ENCODE measurements at places on chromosomes 5 and 9.
A peak's percentile ranks its signal among the peaks of the same experiment; 100 is the strongest.

DNA sequence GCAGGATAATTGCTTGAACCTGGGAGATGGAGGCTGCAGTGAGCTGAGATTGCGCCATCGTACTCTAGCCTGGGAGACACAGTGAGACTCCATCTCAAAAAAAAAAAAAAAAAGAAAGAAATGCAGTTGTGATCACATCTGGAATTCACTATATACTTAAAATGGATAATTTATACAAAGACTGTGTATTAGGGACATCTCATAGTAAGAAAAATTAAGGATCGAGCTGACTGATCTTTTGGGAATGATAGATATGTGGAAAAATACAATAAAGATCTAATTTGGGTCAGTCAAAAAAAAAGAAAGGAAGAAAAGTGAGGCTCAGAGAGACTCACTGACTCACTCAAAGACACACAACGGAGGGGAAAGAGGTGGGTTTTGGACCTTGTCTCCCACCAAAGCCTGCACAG lies 73.2 kb upstream of the STXBP1 start:
- DNase-seq, result no peak

DNA sequence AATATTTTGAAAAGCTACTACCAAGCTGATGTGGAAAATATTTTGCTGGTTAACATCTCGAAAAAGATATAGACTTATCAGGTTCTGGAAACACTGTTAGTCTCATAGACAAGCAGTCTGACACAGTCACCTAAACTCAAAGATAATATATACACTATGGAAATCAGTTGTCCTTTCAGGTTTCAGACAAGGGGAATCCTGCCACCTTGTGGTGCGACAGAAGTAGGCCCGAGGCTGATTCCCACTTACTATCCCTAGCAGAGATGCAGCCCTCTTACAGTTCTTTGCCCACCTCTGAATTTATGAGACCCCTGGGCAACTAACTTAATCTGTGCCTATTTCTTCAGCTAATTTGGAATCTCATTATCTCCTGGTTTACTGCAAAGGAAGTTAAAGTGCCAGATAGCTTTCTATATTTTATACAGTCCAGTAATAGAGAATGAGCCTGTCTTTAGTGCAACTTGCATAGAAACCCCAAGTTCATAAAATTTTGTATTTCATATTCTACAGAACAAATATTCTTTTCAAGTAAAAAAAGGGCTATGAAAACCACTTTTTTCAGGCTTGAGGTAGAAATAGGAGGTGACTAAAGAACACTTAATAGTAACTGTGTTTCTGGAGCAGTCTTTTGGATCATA lies 16.9 kb downstream of the RAD1 start:
- peak; percentile 77 for DNase-seq

GRCh38 chr9:80501635-80502034 lies 929.9 kb downstream of the TLE4 start:
- no peak for DNase-seq

GRCh38 chr5:57802131-57802530 lies 319.5 kb upstream of the ACTBL2 start:
- no peak for DNase-seq

- no peak for DNase-seq
Measured at GRCh38 chr9:88891040-88891439, 100.2 kb upstream of the S1PR3 start.

DNA sequence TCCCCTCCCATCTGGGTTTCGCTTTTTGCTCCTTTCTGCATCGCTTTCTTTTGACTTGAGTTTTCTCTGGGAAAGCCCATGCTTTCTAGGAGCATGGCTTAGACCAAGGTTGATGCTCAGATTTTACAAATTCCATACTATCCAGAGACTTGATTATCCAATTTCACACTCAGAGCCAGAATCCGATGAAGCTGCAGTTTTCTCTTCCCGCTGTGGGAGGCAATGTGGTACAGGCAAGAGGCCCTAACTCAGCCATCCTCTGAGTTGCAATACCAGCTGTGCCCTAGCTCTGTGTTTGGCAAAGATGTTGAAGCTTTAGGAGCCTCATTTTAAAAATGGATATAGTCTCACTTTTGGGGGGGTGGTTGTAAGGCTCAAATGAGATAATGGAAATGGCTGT lies 85.1 kb downstream of the BRINP1 start:
- peak; percentile 71 for DNase-seq

DNA sequence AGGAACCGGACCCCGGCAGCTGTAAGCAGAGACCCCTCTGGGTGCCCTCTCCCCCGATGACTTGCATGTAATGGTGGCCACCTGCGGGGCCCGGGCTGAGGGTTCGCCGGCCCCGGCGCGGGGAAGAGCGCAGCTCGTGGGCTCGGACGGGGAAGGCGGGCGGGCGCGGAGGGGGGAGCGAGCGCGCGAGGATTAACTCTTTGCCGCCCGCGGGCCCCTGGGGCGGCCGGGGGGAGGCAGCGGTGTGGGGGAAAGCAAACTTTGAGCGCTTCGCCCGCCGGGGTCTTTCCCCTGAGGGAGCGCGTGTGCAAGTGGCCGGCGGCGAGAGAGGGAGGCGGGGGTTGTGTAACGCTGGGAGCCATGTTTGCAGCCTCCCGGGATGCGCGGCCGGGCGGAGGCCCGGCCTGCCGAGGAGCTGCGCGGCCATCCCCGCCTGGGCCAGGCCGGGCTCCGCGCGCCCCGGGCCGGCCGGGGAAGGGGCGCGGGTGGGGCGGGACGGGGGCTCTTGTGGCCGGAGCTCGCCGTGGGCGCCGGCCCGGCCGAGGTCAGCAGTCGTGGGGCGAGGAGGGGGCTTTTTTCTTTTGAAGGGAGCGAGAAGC lies 547 bp downstream of the ANP32B start:
- DNase-seq, result peak; percentile 65

DNA sequence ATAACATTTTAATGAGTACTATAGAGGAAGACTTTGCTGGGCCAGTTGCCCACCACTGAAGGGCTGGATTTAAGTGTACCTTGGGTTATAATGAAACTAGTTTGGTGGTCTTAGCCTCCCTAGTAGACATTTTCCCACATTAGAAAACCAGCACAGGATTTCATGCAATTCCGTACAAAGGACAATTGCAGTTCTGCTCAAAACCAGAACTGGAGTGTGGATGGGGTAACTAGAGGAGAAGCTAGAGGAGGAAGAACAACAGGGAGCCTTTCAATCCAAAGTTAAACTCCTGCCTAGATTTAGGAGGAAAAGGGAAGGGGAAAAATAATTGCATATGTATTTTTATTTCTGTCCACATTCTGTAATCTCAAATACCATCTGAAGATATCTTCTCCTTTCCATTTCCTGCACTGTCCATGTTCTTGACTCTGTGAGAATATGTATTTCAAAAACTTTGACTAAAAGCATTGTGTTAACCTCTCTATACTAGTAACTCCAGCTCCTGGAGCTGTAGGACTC lies 97.5 kb upstream of the SSBP2 start:
- no peak for DNase-seq

DNA sequence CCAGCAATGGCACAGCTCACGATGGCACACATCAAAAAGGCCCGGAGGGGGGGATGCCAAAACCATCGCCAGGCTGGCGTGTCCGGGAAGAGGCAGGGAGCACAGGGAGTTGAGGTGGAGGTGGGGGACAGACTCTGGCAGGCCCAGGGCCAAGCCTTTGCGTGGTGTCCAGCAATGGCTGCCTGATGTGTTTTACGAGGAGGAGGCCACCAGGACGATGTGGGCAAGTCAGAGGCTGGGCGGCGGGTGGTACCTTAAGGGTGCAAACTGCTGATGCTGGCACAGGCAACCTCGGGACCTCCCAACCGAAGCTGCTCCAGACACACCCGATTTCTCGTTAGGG lies 4.7 kb downstream of the VAV2 start:
- DNase-seq, result peak; percentile 35

GRCh38 chr5:132376694-132377641 lies 7.5 kb downstream of the SLC22A5 start:
- DNase-seq, result peak; percentile 41

GRCh38 chr5:32298059-32298415 lies 14.7 kb downstream of the MTMR12 start:
- no peak for DNase-seq

DNA sequence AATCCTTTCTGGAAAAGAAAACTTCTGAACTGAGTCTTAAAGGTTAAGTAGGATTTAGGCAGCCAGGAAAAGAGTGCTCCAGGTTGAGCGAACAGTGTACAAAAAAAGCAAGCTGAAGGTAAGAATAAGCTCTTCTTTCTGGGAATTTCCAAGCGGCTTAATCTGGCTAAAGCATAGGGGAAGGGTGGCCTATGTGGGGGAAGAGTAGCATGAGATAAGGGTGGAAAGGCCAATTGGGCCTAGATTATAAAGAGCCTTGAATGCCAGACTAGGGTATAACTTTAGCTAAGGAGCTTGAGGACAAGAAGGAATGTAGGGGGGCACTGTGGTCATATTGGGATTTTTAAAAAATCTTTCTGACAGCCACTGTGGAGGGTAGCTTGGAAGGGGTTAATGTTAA lies 37.3 kb upstream of the NR5A1 start:
- DNase-seq, result no peak

DNA sequence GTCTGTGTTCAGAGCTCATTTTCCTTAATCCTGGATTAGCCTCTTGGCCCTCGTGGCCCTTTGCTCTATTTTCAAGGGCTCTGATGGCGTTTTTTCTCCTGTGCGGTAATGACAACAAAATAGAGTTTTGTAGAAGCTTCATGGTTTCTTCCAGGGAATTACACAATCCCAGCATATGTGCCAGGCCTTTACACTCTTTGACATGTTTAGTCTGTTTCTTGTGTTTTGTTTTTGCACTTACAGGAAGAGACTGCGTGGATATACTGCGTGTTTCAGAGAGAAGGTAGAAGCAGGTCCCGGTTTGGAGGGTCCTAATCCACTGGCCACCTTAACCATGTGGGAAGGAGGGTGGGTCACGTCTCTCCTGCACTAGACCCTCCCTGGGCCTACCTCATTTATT lies 400.2 kb upstream of the IRX4 start:
- no peak for DNase-seq

DNA sequence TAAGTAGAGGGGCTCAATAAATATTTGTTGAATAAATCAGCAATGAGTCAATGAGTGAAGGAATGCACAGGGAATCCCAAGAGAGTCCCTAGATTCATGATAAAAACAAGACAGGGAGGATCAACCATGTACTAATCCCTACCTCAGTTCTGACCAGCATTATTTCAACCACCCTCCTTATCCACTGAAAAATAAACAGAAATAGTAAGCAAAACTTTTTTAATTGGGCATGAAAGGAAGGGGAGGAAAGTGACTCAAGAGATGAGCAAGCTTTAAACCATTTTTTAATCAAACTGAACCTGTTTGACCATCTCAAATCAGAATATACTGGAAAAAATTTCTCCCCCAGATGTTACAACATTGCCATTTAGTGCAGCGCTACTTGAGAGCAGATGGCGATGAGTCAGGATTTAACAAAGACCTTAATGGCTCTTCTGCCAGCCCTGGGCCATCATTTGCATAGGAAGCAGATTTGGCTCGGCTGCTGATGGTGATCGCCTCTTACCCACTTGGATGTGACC lies 194.8 kb upstream of the SLC30A5 start:
- peak; percentile 77 for DNase-seq

DNA sequence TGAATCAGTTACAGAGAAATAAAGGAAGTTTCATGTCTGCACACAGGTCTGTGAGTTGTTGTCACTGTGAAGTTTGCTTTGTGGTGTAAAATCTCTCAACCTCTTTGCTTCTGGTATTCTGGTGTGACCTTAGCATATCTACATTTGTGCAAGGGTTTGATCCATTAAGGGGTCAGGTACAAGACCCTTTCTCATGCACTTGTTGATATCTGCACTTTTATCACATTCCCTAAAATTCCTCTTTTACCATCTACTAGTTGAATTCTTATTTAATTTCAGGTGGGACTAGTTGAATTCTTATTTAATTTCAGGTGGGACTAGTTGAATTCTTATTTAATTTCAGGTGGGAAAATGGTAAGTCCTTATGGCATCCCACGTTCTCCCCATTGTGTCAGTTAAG lies 306.7 kb upstream of the ZNF608 start:
- DNase-seq, result no peak

GRCh38 chr5:39191216-39191615 lies 28.1 kb downstream of the FYB1 start:
- no peak for DNase-seq

DNA sequence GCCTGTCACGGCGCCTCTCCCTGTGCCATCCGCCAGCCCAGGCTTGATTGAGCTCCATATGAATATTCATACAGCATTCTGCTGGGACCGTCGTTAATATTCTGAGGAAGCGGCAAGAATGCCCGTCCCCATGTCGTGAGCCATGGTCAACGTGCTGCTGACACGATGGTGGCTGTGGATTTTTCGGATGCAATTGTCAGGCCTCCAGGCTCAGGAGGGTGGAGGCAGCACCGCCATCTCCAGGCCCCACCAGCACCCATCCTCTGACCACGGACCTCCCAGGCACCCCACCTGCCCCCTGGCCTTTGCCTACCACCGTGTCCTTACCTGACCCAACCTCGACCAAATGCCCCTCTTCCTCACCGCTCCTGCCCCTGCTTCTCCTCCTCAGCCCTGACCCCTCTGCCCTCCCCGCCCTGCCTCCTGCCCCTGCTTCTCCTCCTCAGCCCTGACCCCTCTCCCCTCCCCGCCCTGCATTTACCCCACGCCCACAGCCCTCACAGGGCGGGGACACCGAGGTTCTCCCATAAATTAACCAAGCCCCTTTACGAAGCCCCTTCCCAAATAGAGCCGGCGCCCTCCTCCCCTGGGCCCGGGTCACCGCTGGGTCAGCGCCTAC lies 9.9 kb downstream of the TMEM250 start:
- DNase-seq, result no peak

DNA sequence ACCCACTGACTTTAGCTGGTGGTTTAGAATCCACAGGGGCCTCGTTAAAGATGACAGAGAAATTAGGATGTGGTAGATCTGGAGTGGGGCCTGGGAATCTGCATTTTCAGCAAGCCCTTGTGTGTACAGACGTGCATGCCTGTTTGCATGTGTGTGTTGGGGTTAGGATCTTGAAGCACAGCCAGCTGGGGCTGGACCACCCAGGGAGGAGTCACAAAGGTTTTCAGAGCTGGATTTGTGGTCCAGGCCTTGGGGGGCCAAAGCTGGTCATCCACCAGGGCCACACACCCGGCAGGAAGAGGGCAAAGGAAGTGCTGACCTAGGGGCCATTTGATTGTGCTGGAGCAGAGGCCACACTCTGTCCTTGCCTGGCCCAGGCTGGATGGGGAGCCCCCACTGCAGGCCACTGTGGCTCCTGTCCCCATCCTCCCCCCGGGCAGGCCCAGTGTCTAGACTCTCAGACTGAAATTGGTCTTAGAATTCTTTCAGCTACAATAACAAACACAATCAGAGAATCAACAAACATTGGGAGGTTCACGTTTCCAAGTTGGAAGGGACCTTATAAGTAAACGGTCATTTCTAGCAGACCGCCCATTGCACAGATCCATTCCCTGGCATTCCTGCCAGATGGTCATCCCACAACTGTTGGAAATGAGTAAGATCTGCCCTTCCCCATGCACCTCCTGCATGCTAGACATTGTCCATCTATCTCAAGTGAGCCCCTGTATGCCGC lies 10.3 kb downstream of the CDX1 start:
- no peak for DNase-seq

All from islet precursor cell (in vitro differentiated cells).